T follicular helper cell (primary cell): ENCODE measurements at places on chromosomes 7 and 10.

- DNase-seq, result no peak
Measured at GRCh38 chr10:93406364-93407145, 75.6 kb downstream of the MYOF start.

DNA sequence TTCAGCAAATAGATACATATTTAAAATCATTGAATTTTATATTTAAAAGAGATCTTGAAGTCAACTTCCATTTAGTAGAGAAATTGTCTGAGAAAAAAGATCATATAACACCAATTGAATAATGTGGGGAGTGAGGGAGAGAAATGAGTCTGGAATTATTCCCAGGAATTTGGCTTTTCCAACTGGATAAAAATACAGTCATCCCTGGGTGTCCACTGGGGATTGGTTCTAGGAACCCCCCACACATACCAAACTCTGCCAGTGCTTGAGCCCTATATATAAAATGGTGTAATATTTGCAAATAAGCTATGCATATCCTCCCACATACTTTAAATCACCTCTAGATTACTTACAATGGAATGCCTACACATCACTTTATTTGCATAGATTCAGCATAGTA, 162.8 kb upstream of the SEMA3C start:
- no peak for DNase-seq

- DNase-seq, result no peak
Measured at GRCh38 chr7:127967281-127967680, 64.0 kb downstream of the LRRC4 start.

DNA sequence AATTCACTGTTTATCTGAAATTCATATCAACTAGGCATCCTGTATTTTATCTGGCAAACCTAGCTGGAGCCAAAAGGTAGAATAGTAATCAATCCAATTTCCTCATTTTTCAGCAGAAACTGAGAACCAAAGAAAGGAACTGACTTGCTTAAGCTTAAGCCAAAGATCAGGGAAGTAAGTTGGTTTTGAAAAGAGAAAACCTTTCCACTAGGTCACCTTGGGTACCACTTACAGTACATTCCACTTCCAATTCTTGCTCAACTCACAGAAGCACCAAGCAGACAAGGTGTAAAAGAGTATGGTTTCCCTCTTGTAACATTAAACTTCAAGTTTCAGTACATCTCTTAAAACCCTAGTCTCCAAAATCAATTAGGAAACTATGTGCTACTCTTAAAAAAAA, 79.6 kb downstream of the ZFAND4 start:
- no peak for DNase-seq

GRCh38 chr7:98884416-98884815, 6.1 kb downstream of the TRRAP start:
- no peak for DNase-seq

DNA sequence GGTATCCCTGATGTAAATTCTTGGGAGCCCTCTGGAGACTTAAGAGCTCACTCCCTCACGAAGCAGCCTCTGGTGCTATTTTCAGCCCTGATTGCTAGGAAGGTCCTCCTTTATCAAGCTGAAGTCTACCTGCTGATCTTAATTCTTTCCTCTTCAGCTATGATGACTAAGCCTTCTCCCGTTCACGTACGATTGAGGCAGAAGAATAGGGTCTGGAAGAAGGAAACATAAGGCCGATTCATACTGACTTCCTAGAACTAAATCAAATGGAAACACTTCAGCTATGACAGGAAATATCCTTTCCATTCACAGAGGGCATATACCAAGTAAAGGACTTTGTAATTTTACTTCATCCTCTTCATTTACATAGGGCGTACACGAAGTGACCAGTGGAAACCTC, 107.0 kb downstream of the CPXM2 start:
- DNase-seq, result no peak

GRCh38 chr7:142878315-142878714, 7.2 kb downstream of the TRPV6 start:
- DNase-seq, result no peak

- peak; percentile 57 for DNase-seq
Measured at GRCh38 chr10:88879534-88880281, at the start of gene STAMBPL1. Gene STAMBPL1, plus strand, starts transcription at chr10:88880245. Its CDS starts 21,464 bp downstream, at chr10:88901709.

- no peak for DNase-seq
Measured at GRCh38 chr10:14003517-14004184, 327.1 kb downstream of the FRMD4A start.

- DNase-seq, result no peak
Measured at GRCh38 chr10:100909501-100910263, 3.1 kb upstream of the SLF2 start.

GRCh38 chr10:126373147-126373546, 15.1 kb downstream of the ADAM12 start:
- DNase-seq, result no peak

DNA sequence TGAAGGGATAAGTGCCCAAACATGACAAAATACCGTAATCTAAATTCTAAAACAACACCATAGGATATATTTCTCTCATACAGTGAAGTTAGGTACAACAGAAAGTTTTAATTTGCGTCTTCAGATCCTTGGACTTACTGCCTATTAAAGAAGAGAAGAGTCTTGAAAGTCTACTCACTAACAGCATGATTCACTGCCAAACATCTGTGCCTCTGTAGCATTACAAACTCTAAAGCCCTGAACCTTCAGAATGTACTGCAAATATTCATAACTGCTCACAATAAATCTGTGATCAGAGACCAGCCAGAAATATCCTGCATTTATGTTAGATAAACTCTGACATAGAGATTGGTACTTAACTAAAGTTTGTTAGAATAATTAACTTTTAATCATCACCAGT, 365.3 kb downstream of the PARD3 start:
- DNase-seq, result no peak

- no peak for DNase-seq
Measured at GRCh38 chr7:106870983-106871410, 5.9 kb downstream of the PIK3CG start.

DNA sequence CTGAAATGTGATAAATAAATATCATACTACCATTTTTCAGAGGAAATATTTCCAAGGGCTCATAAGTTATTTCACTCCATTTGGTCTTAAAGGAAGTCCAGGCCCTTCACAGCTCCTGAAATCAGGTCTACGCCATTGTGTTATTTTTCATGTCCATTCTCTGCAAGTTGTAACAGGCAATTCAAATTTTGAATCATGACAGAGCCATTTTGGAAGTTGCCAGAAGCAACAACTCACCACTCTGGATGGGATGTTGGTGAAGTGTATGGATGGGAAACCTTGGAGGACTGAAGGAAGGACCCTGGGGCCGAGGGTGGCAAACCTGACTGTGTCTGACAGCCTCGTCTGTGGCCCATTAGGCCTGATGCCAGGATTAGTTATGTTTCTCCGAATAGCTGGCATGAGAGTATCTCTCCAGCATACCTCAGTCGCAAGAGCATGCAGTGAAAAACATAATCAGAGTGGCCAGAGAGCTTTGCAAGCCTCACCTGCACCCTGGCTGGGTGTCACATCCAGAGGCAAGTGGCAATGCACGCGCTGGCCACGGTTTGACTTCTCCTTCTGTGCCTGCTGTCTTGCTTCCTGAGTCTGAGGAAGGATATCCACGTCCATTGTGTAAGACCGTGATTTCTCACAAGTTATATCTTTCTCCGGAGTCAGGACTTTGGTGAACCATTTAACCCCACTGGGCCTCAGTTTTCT, 87.1 kb downstream of the NRP1 start:
- DNase-seq, result no peak

GRCh38 chr10:21700474-21700873, 166.4 kb downstream of the MLLT10 start:
- DNase-seq, result no peak

DNA sequence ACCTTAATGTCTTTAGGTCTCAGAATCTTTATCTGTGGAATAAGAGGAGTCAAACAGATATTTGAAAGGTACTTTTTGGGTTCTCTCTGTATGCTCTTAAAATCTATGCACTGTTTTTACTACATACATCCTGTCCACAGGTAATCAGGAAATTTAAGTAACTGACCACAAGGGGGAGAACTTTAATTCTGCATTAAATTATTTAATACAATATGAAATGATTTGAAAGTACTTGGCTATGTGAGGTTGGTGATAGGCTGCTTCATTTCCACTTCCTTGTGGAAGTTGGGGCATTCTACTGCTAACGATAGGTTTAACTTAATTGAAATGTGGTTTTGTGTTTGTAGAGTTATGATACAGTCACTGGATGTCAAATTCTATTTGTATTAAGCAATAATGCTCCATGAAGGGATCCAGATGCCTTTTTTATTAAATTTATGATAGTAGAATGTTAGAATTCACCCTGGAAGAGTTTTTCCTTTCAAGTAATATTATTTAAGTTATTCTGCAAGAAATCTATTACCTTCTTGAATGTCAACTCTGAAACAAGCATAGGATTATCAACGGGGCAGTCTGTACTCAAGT, 6.0 kb downstream of the TEX47 start:
- DNase-seq, result no peak

- DNase-seq, result no peak
Measured at GRCh38 chr7:153504288-153505075, 547.7 kb upstream of the DPP6 start.

GRCh38 chr10:86600296-86600695, 54.1 kb upstream of the OPN4 start:
- DNase-seq, result no peak

- no peak for DNase-seq
Measured at GRCh38 chr7:122543891-122544290, 155.0 kb downstream of the RNF133 start.

DNA sequence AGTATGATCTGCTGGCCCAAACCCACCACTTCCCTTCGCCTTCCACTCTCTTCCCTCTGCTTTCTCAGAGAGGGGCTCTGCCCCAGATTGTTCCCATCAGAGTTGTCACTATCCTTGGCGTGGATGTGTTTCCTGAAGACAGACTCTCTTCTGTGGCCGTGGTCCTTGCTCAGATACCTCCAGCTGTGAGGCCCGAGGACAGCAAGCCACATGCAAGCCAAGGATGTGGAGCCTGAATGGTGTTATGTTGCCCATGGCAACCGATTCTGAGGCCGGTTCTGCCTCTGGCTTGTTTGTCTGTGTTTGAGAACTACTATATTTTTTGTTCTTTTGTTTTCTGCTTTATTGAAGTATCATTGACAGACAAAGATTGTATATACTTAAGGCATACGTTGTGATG, 247.4 kb upstream of the PODXL start:
- no peak for DNase-seq

- DNase-seq, result no peak
Measured at GRCh38 chr10:20615395-20615794, 281.7 kb downstream of the NEBL start.

DNA sequence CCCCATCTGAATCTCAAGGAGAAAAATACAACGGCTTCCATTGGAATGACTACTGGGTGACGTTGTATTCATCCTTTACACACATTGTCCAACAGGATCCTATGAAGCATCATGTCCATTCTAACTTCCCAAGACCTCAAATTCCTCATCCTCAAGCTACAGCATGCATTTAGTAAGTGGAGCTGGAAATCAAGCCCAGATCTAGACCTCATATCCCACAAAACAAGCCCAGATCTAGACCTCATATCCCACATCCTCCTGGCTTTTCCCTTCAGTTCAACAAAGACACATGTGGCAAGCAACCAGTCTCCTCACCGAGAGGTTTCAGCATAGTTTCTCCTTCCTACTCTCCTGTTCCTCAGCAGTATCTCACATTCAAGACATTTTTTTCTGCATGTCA, 12.2 kb downstream of the IGF2BP3 start:
- DNase-seq, result no peak

DNA sequence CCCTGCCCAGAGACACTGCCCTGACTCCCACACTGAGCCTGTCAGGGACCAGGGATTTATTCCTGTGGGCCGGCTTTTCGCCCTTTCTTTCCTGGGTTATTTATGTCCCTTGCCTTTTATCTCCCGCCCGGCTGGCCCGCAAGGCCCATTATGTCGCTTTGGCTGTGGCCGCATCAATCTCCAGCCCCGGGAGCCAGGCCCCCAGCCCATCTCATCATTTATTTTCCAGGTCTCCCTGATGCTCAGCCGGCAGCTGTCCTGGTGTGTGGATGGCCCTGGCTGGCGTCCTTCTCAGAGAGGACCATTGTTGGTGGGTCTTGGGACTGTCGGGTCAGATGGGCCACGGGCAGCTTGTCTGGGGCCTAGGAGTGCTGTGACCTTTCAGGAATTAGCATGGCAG, 82.3 kb downstream of the FAM241B start:
- no peak for DNase-seq

GRCh38 chr10:61812052-61812721, 89.3 kb upstream of the ARID5B start:
- DNase-seq, result no peak

DNA sequence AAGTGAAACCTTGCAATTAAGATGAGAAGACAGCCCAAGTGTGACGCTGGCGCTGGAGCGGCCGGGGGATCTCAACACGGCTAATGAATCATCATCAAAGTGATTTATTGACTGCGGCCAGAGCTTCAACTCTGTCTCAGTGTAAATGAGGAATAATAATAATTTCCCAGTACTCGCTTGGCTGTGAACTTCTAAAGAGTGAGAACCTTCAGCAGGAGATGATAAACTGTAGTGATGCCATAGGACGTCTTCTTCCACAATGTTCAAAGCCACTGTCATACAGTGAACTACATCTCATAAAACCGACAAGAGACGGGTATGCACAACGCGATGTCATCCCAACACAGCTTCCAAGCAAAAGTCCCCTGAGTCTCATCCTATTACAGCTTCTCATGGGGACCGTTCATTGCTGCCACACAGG, 123.6 kb upstream of the NOBOX start:
- no peak for DNase-seq

DNA sequence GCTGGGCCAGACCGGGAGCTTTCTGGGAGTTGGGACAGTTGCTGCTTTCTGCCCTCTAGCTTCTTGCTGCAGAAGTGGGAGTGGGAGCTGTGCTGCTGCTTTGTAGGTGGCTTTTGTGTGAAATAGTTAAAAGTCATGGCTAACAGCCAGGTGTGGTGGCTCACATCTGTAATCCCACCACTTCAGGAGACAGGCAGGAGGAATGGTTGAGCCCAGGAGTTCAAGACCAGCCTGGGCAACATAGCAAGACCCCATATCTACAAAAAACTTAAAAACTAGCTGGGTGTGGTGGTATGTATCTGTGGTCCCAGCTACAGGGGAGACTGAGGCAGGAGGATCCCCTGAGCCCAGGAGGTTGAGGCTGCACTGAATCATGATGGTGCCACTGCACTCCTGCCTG, 13.7 kb downstream of the TACR2 start:
- DNase-seq, result no peak

DNA sequence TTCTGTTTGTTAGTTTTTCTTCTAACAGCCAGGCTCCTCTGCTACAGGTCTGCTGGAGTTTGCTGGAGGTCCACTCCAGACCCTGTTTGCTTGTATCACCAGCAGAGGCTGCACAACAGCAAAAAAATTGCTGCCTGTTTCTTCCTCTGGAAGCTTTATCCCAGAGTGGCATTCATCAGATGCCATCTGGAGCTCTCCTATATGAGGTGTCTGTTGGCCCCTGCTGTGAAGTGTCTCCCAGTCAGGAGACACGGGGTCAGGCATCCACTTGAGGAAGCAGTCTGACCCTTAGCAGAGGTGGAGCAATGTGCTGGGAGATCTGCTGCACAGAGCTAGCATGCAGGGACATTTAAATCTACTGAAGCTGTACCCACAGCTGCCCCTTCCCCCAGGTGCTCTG, 26.7 kb upstream of the CROT start:
- no peak for DNase-seq
